Suprapubic skin (tissue), 4 donors: ENCODE measurements at places on chromosomes 2 and 18.

DNA sequence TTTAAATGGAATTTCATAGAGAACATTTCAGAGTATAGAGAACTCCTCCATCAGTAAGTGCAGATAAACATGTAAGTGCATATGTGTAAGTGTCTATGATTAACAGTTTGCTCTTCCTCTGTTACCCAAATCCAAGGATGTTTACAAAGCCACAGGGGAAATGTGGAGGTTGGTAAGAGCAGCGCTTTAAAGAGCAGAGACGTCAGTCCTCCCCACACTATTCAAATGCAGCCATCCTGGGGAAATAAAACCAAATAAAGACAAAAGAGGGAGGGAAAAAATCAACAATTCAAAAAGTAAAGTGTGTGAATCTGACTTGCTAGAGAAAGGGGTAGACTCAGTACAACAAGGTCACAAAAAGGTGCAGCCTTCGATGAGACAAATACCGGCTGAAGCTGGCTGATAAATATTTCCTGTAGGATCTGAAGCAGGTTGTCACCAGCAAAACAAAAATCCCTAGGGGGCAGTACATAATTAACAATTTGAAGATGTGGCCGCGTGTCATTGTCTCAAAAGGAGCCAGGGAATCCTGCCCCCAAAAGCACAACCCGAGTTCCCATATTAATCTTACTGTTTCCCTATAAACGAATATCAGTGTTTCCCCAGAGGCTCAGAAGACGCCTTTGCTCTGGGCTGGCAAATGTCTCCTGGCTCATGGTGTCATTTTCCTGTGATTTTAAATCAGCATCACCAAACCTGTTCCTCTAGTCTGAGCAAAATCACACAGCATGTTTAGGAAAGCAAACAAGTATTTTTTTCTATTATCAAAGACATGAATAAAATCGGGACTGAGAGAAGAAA lies 216.5 kb downstream of the CDCA7 start:
- peak overlapping the region; percentile 5 for H3K4me3 ChIP-seq
- peak overlapping the region; percentile 74 for H3K27ac ChIP-seq
- H3K4me1 ChIP-seq: peaks cover 28% of the 10 kb centered on the region
- no peaks in the 10 kb centered on the region for H3K27me3 ChIP-seq
- no peak for DNase-seq
- no peaks in the 10 kb centered on the region for H3K36me3 ChIP-seq

DNA sequence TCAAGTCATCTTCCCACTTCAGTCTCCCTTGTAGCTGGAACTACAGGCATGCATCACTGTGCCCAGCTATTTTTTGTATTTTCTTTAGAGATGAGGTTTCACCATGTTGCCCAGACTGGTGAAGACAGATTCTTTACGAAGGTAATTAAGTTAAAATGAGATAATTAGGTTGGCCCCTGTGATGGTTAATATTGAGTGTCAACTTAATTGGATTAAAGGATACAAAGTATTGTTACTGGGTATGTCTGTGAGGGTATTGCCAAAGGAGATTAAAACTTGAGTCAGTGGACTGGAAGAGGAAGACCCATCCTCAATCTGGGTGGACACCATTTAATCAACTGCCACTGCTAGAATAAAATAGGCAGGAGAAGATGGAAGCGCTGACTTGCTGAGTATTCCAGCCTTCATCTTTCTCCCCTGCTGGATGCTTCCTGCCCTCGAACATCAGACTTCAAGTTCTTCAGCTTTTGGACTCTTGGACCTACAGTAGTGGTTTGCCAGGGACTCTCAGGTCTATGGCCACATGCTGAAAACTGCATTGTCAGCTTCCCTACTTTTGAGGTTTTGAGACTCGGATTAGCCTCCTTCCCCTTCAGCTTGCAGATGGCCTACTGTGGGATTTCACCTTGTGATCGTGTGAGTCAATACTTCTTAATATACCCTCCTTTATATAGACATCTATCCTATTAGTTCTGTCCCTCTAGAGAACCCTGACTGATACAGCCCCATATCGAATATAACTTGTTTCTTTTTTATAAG lies 269.1 kb downstream of the TMX3 start:
- H3K36me3 ChIP-seq: no peaks in the 10 kb centered on the region
- H3K4me1 ChIP-seq: no peaks in the 10 kb centered on the region
- no peaks in the 10 kb centered on the region for H3K27me3 ChIP-seq
- no peak overlapping the region for H3K4me3 ChIP-seq
- no peak for DNase-seq

DNA sequence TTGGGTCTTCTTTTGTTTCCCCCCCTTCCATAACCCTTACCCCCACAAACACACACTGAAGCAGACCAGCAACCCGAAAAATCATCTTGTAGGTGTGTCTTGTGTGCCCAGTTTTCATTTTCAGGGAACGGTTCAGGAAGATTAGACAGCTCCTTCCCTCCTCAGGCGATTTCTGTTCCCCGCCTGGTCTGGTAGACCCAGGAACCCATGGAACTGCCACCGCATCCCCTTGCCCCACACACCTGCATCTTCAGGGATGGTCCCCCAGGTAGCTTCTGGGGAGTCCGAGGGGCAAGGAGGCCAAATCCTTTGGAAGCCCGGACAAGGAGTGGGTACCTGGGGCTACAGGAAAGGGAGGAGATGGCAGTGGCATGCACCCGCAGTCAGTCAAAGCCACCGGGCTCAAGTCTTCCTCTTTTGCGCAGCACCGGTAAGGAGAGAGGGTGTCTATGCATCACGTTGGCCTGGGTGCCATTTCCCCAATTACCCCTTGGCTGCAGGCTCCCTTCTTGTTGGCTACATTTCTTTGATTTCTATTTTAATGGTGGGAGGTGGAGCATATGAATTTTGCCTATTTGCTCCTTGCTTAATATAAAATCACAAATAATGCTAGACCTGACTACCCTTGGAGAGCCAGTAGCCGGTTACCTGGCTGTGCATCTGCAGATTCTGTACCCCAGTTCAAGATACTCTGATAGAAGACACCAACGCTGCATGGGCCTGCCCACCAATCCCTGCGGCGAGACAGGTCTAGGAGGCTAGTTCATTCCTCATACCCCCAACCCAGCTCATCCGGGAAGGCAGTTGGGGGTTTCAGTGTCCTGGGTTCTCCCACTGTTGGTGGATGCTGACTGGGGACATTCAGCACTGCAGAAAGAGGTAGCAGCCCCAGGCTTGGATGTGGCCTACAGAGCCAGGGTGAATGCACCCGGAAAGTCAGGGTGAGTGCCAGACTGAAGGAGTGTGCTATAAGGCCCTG lies 30.0 kb upstream of the ATP6V1B1 start:
- H3K27ac ChIP-seq: no peak overlapping the region
- peaks cover 97% of the 10 kb centered on the region for H3K27me3 ChIP-seq
- DNase-seq: no peak

- no peaks in the 10 kb centered on the region for H3K36me3 ChIP-seq
- H3K4me1 ChIP-seq: no peaks in the 10 kb centered on the region
- no peaks in the 10 kb centered on the region for H3K27me3 ChIP-seq
- H3K27ac ChIP-seq: no peak overlapping the region
- H3K4me3 ChIP-seq: no peak overlapping the region
- DNase-seq: no peak
Observed at GRCh38 chr2:220057916-220058315, 430.5 kb downstream of the SLC4A3 start.

GRCh38 chr2:44071454-44072046 lies 75.8 kb upstream of the LRPPRC start:
- no peaks in the 10 kb centered on the region for H3K36me3 ChIP-seq
- H3K4me3 ChIP-seq: no peak overlapping the region
- no peaks in the 10 kb centered on the region for H3K27me3 ChIP-seq
- no peak overlapping the region for H3K27ac ChIP-seq
- no peak for DNase-seq

- no peaks in the 10 kb centered on the region for H3K27me3 ChIP-seq
- H3K4me1 ChIP-seq: no peaks in the 10 kb centered on the region
- no peak overlapping the region for H3K27ac ChIP-seq
- DNase-seq: no peak
- no peak overlapping the region for H3K4me3 ChIP-seq
- no peaks in the 10 kb centered on the region for H3K36me3 ChIP-seq
Observed at GRCh38 chr2:188324067-188324466, 32.4 kb downstream of the GULP1 start.

DNA sequence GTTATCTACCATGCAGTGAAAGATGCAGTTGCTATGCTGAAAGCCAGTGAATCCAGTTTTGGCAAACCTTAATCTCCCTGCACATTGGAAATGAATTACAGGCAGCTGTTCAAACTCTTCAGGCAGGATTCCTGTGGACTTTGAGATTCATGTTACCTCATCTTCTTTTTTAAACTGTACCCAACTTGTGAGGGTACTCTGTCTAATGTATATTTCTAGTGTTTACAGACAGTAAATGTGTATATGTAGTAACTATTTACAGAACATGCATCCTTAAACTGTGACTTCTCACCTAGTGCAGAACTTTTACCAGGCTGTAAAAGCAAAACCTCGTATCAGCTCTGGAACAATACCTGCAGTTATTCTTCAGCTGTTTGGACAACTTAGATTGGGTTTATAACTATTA lies 50.9 kb downstream of the KDM3A start:
- no peaks in the 10 kb centered on the region for H3K27me3 ChIP-seq
- DNase-seq: no peak
- H3K4me1 ChIP-seq: peaks cover 12% of the 10 kb centered on the region
- no peak overlapping the region for H3K27ac ChIP-seq
- no peak overlapping the region for H3K4me3 ChIP-seq

GRCh38 chr2:53452400-53452799 lies 315.2 kb upstream of the CHAC2 start:
- no peaks in the 10 kb centered on the region for H3K27me3 ChIP-seq
- no peak overlapping the region for H3K27ac ChIP-seq
- H3K4me1 ChIP-seq: no peaks in the 10 kb centered on the region
- H3K4me3 ChIP-seq: no peak overlapping the region
